ENCODE measurements at places on chromosomes 11 and 22. TPM values are rescaled to one million over a fixed set of nuclear protein-coding genes. Genes with fewer than 3 reads are reported as not detected.

The MRGPRX4 gene
- total RNA-seq, result not detected

The SYNGR1 gene
- 12.3 TPM for total RNA-seq

The MISFA gene
- total RNA-seq, result 2.2 TPM

The JRKL gene
- 3.8 TPM for total RNA-seq

The CNGA4 gene
- total RNA-seq, result not detected

The POU2AF2 gene
- total RNA-seq, result not detected

The SEC14L3 gene
- not detected for total RNA-seq

The APOBEC3H gene
- not detected for total RNA-seq

The PHLDA2 gene
- 118 TPM for total RNA-seq

The FXYD6 gene
- 0.32 TPM for total RNA-seq

The UCP2 gene
- total RNA-seq, result 74.7 TPM

The ENTHD1 gene
- total RNA-seq, result not detected

The KRTAP5-11 gene
- not detected for total RNA-seq

The RBFOX2 gene
- 31.1 TPM for total RNA-seq

The NPAS4 gene
- not detected for total RNA-seq

The HBG1 gene
- total RNA-seq, result not detected

The CEP126 gene
- 3.4 TPM for total RNA-seq

The PPP1CA gene
- 291 TPM for total RNA-seq

The TRPM5 gene
- not detected for total RNA-seq

The CNTF gene
- 1.2 TPM for total RNA-seq

The A4GALT gene
- total RNA-seq, result 12.2 TPM

The PARVG gene
- not detected for total RNA-seq

The SCUBE1 gene
- total RNA-seq, result 0.15 TPM

The MFRP gene
- total RNA-seq, result not detected

The SLC5A1 gene
- 0.06 TPM for total RNA-seq

Measured in A549 treated with ZK216348 at 1 μM for 4 hours (cell line).